ENCODE measurements at places on chromosomes 6 and 20.

- DNase-seq: no peak
Measured at GRCh38 chr20:57826666-57827287, 117.0 kb upstream of the PMEPA1 start.

DNA sequence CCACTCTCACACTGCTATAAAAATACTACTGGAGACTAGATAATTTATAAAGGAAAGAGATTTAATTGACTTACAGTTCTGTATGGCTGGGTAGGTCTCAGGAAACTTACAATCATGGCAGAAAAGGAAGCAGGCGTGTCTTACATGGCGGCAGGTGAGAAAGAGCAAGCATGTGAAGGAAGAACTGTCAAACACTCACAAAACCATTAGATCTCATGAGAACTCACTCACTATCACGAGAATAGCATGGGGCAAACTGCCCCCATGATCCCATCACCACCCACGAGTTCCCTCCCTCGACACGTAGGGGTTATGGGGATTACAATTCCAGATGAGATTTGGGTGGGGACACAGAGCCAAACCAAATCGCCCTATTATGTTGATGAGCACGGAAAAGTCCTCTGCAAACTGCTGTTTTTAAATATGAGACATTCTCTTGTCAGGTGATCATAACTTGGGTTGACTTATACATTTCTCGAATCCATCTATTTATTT is 133.5 kb downstream of the AIG1 start:
- no peak for DNase-seq

- DNase-seq: no peak
Measured at GRCh38 chr6:36999061-36999750, 6.2 kb upstream of the FGD2 start.

GRCh38 chr20:13874394-13875157 is 89.7 kb downstream of the NDUFAF5 start:
- no peak for DNase-seq

DNA sequence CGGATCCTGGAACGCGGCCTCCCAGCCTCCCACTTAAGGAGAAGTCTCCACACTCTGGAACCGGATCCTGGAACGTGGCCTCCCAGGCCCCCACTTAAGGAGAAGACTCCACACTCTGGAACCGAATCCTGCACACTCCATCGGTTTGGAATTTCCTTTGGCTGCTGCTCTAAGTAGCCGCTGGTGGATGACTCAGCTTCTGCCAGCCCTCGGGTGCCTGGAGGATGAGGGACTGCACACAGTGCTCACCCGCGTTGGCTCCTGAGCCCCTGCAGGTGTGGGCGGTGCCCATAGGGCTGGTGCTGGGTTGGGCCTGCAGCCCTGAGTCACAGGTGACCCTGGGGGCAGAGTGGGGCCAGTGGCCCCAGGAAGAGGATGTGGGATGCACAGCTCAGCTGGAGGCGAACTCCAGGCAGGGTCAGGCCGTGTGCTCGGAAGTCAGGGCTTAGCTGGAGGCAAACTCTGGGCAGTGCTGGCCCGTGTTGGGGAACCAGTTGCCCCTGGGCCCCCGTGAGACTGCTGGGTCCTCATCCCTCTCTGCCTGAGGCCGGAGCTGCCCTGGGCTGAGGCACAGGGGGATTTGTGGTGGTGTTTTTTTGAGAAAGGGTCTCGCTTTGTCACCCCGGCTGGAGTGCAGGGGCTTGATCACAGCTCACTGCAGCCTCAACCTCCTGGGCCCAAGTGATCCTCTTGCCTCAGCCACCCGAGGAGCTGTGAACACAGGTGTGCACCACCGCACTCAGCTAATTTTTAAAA is 13.9 kb upstream of the TNFRSF6B start:
- DNase-seq: no peak

DNA sequence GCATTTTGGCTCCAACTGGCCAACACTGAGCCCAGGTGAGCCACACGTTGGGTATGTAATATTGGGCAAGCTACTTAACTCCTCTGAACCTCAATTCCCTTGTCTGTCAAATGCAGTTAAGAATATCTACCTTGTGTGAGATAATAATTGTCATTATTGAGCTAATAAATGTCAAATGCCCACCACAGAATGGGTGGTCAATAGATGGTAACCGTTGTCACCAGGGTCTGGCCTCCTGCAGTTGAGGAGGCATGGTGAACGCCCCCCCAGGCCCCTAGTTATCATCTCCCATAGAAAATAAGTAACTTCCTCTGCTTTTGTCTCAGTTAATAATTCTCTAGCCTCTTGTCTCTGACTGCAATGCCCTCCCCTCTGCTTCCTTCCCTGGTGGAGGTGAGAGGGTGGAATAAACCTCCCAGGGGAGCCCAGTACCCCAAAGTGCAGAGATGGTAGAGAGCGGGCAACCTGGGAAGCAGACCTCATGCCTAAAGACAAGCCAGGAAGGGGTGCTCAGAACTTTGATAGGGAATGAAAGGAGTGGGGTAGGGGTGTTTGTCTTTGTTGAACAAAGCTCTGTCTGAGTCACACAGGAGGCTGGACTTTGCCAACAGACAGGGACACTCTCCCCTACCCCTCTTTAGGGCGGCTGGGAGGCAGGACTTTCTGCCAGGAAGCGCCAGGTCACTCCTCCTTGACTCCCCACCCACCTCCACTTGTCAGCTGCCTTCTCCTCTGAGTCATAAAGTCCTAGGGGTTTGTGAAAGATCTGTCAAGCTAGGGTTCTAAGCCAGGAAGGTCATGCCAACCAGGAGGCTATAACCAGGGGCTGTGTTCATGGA is 1.3 kb upstream of the UNC5CL start:
- no peak for DNase-seq

DNA sequence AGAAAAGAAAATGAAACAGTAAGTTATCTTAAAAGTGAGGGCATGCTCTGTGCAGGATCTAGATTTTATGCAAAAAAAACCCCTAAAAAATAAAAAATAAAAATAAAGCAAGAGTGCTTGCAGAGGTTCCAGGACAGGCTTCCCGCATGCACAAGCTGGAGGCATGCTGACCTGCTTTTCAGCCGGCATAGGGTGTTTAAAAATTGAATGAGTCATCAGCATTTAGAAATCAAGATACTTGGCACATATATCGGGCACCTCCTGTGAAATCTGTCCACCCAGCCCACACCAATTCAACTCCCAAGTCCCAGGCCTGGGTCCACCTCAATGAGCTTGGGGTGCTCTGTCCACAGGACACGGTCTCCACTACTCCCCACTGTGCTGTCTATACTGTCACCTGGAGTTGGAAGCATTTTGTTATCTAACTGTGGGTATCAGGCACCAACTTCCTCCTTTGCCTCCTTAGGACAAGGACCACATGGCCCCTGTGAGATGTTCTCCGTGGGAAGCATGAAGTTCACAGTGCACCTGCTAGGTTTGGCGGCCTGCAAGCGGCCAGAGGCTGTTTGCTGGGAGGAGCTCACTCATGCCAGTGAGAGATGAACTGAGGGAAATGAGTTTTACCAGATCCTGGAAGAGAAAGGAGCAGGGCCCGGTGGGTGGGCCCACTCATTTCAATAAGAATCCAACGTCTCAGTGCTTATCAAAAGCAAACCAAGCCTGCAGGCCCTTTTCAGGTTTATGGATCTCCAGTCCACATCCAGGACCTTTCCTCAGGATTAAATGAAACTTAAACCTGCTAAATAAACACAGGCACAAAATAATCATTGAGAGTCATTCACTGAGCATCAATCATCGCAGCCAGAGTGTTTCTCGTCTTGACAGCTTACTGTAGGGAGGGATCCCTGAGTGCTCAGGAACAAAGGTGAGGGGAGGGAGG is 121.1 kb downstream of the FOXA2 start:
- DNase-seq: no peak

GRCh38 chr20:7463290-7463689 is 477.0 kb downstream of the HAO1 start:
- DNase-seq: no peak

GRCh38 chr6:125781314-125781868 is 9.4 kb upstream of the NCOA7 start:
- DNase-seq: no peak

DNA sequence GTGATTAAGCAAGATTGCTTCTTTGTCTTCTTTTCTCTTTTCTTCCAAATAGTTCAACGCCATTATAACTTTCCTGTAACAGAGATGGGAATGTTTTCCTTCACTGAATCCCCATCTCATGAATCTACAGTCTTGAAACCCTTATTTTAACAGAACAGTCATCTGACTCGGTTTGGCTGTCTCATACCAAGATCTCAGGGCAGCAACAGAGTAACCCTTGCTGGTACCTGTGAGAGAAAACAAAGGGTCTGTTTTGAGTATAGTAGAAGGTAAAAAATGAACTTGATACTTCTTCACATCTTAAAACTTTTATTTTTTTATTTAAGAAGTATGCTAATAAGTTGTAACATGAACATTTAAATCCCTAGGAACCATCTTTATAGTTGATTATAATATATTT is 19.6 kb upstream of the DSE start:
- no peak for DNase-seq

GRCh38 chr6:87241304-87241703 is 81.1 kb upstream of the SMIM8 start:
- DNase-seq: no peak

- no peak for DNase-seq
Measured at GRCh38 chr6:91590191-91590590, 1003.3 kb upstream of the MAP3K7 start.

- DNase-seq: no peak
Measured at GRCh38 chr6:158488065-158488464, 71.8 kb upstream of the TMEM181 start.

GRCh38 chr20:5508044-5508443 is 191.3 kb upstream of the PROKR2 start:
- no peak for DNase-seq

DNA sequence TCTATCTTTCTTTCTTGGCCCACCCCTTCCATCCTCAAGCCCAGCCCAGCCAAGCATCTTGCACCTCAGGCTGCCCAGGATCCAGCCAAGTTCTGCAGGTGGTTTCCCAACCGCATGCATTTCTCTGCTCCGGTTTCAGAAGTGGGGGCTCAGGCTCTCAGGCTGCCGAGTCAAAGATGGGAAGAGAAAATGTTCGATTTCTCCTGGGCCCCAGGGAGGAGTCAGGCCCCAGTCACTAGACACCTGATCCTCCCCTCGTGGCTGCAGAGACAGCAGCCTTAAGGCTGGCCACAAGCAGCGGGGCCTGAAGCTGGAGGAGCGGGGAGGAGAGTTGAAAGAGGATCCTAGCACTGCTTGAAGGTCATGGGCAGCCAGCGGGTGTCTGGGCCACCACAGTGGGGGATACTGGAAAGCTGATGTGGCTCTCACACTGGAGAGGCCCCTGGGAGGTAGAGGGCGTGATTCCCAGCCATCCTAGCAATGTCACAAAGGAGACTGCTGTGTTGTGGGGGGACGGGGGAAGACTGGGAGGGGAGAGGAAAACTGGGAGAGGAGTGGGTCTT is 42.2 kb upstream of the ZFAND3 start:
- no peak for DNase-seq
